ENCODE measurements at places on chromosomes 6 and 20.

GRCh38 chr6:111552958-111553357 lies 52.7 kb downstream of the TRAF3IP2 start:
- DNase-seq, result no peak

- DNase-seq, result no peak
These were observed 88.8 kb downstream of the PRND start for GRCh38 chr20:4810426-4811019.

GRCh38 chr6:34729631-34730470 lies 27.5 kb upstream of the SNRPC start:
- DNase-seq, result no peak

GRCh38 chr20:41458761-41459160 lies 92.1 kb upstream of the EMILIN3 start:
- DNase-seq, result no peak

DNA sequence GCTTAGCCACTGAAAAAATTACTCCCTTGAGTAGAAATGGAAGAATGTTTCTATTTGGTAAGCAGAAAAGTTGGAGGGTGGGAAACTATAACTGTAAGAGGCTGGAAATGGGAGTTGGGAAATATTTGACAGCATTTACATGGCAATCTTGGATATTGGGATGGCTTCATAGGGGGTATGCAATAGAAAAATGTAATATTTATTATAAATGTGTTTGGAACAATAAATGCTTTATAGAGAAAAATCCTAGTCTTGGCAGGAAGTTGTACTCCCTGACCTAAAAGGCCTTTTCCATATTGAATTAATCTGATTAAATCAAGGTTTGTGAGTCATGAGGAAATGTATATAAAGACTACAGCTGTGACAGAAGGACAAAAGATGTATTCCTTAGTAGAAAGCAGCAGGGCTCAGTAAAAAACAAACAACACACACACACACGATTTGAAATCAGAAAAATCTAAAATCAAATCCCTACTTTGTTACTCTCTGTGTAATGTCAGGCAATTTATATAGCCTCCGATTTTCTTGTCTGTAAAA lies 272.3 kb downstream of the CD109 start:
- no peak for DNase-seq

DNA sequence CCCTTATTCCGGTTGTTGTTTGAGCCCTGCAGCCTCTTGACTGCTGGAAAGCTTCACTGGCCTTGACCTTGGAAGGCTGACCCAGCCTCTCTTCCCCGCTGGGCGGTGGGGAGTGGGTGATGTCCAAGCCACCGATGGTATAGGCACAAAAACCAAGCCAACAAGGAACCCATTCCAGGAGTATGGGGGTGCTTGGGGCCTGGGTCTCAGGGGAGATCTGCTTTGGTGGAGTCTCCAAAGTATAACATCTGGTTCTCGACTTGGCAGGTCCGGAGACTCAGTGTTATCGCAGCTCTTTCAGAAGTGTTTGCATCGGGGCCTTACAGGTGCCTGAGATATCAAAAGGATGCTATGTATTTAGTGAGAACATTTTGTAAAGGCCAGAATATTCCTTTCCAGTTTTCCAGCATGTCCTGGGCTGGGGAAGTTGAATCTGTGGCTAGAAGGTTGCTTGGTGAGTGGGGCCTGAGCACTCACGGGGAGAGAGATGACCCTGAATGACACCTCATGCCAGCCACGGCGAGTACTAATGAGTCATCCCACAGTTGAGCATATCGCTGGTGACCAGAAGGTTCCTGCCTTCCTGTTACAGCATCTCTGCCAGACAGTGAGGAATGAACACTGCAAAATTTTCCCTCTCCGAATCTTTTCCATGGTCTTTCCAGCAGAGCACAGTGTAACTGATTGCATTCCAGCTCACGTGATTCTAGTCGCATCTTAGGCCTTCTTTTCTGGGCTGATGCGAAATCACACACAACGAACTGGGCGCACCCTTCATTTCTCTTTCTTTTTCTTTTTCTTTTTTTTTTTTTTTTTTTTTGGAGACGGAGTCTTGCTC lies 133.9 kb downstream of the ZDHHC14 start:
- DNase-seq, result no peak

DNA sequence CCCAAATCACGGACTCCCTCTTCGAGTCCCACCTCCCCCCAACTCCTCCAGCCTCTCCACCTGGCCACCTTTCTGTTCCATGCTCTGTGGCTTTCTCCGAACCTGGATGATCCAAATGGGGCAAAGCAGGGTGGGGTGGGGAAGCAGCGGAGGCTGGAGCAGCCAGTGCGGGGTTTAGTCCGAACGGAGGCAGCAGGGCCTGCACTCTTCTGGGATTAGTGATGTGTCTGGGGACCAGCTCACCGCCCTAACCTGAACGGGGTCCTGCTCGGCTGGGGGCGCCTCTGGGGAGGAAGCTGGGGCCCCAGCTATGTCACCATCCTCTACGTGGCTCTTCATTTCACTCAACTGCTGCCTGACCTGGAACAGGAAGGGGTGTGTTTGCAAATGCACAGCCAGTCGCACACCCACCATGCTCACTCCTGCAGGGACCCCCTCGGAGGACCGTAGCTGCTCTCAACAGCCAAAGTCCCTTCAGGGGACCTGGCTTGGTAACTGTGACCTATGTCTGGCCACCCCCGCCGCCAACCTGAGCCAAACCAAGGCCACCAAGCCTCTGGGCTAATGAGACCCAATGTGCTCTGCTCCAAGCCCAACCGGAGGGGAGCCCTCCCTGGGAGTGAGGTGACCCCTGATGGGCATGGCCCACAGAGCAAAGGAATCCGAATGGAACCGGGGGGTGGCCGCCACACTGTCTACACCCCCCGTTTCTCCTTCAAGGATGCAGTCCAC lies 46.8 kb downstream of the DSTN start:
- DNase-seq, result no peak

DNA sequence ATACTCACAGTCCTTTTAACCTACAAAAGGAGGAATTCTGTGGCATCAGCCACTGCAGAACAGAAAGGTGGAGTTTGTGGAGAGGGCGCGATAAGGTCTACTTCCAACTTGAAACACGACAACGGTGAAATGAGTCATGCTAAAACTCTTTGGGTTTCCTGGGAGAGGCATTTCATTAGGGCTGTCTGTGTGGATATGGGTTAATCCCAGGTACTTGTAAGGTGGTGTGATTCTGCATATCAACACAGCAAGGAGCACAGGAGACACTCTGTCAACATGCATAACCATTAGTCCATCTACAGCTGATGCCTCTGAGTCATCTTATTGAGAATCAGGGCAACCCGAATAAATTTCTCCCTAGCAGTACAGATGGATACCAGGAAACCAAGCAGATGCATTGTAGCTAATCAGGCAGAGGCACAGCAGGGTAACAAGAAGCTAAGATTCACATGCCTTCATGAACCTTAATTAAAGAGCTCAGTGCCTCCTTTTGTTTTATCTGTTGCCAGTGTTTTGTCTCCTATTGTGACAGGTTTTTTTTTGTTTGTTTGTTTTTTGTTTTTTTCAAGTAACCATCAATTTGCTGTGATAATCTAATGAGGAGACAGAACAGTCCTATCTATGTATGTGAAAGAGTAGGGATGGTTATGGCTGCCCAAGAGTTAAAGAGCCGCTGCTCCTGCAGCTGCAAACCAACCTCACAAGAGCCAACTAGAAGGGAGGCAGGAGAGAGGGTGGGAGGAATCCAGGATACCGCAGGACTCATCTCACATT lies 315.8 kb upstream of the SOX4 start:
- no peak for DNase-seq

DNA sequence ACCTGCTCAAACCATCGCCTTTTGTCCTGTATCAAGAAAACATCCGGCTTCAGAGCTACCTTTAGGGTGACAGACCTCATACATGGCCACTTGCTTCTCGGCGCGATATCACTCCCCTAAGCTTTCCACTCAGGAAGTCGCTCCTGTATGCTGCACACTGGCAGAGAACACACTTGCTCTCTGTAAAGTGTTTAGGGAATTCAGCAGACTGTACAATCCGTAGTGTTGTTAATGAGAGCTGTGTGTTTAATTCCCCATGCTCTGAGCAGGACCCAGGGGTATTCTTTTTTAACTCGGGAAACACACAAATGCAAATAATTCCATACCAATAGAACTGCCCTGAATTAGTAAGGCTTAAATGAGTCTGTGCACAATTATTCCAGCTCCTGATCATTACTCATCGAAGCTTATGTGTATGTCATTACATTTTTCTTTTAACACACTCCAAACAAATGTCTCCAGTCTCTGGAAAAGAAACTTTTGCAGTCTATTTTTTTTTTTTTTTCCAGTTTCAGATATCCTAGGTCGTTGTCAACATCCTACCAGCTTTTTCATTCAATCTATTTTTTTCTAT lies 338.7 kb upstream of the ARID1B start:
- DNase-seq, result no peak

- no peak for DNase-seq
These were observed 85.3 kb downstream of the MYLK4 start for GRCh38 chr6:2665146-2666070.

GRCh38 chr20:47118206-47118605 lies 223.6 kb downstream of the EYA2 start:
- no peak for DNase-seq

- DNase-seq, result no peak
These were observed 8.3 kb downstream of the SLC13A3 start for GRCh38 chr20:46642969-46643343.

DNA sequence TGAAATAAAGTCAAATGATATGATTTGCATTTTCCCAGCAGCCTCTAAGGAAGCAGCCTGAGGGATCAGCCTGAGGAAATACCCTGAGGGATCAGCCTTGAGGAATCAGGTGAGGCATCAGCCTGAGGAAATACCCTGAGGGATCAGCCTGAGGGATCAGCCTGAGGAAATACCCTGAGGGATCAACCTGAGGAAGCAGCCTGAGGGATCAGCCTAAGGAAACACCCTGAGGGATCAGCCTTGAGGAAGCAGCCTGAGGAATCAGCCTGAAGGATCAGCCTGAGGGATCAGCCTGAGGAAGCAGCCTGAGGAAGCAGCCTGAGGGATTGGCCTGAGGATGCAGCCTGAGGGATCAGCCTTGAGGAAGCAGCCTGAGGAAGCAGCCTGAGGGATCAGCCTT lies 669.7 kb upstream of the AGPAT4 start:
- DNase-seq, result no peak

DNA sequence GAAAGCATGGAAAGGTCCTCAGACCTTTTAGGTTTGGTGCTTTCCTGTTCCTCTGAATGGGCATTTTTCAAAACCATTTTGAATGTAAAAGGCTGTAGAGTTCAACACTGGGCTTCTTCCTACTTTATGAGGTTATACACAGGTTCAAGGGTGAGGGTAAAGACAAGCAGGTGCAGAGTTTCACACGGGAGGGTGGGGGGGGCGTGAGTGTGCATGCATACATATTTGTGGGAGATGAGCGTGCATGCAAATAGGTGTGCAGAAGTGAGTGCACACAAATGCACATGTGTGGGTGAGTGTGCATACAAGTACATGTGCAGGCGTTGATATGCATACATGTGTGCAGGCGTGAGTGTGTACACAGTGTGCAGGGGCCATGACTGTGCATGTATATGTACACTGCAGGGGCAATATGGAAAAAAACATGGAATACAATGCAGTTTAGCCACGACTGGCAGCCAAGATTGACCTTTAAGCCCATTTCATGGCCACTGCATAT lies 183.1 kb downstream of the GMPR start:
- DNase-seq, result no peak

GRCh38 chr6:165729307-165729936 lies 66.4 kb upstream of the PDE10A start:
- no peak for DNase-seq

DNA sequence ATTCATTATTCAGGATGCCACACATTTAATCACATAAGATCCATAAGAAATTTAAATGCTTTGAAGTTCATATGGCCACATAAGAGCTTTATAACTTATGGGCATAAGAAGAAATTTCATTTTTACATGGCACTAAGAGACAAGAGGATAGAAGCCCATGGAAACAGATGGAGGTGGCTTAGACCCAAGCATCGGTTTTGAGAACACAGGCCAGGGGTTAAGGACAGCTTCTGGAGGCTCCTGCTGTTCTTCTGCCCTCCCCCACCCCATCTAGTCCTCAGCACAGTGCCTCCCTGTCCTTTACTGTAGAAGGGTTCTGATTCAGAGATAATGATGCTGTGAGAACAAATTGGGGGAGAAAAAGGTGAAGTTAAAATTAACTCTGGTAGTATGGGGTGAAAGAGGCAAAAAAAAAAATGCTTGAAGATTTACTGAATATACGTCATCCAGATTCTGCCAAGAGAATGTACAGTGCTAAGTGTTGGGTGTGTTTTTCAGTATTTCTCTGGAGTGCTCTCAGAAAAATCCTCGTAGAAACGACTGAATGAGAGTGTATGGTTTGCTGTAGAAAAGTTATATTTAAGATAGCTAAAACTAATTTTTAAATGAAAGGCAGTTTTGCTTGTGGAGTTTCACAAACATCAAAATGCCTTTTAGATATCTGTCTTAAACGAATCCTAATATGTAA lies 539.7 kb downstream of the QKI start:
- DNase-seq, result no peak

DNA sequence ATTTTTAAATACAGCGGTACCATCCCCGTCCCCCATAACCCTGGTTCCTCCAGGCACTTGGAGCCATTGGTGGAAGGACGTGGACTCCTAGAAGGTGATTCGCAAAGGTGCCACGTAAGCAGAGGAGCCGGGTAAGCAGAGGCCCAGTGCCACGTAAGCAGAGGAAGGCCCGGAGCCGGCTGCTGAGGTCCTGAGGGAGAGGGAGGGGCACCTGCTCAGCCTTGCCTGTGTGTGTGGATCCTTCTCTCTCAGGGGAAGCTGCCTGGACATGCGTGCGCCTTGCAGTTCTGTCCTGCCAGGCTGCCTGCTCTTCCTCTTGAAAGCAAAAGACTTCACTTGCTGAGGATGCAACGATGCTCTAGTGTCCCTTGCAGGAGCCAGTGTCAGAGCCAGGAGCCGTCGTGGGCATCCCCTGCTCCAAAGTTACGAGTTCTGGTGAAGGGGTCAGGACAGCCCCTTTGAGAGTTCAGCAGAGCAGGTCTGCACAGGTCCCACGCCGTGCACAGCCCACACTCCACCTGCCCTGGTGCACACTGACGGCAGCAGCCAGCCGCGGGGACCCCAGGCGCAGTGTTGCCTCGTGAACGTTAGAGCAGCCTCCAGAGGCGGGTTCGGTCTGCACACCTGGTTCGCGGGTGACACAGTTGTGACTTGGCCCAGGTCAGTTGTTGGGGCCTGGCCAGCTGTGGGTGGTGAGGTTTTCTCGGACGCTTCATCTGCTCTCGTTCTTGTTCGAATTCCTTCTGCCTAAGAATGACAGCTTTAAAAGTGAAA lies 1.9 kb upstream of the NKAIN4 start:
- DNase-seq, result no peak

- DNase-seq, result no peak
These were observed 110.7 kb downstream of the PDE10A start for GRCh38 chr6:165552248-165552736.

DNA sequence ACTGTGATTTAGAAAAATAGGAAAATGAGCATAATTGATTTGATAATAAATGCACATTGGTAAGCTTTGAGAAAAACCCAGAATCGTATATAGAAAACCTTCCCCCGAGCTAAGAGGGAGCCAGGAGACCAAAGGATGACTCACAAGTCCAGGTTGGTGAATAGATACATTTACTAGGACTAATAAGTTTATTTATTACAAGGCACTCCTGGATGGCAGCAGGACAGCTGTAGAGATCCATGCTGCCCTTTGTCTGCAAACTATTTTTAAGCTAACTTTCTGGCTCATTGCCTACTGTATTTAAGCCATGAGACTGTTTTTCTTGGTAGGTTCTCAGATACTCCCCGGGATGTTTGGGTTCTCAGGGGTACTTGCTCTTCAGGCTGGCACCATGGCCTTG lies 13.4 kb downstream of the CASP8AP2 start:
- DNase-seq, result no peak
